ENCODE measurements at places on chromosomes 2 and 18.
A peak's percentile ranks its signal among the peaks of the same experiment; 100 is the strongest.

DNA sequence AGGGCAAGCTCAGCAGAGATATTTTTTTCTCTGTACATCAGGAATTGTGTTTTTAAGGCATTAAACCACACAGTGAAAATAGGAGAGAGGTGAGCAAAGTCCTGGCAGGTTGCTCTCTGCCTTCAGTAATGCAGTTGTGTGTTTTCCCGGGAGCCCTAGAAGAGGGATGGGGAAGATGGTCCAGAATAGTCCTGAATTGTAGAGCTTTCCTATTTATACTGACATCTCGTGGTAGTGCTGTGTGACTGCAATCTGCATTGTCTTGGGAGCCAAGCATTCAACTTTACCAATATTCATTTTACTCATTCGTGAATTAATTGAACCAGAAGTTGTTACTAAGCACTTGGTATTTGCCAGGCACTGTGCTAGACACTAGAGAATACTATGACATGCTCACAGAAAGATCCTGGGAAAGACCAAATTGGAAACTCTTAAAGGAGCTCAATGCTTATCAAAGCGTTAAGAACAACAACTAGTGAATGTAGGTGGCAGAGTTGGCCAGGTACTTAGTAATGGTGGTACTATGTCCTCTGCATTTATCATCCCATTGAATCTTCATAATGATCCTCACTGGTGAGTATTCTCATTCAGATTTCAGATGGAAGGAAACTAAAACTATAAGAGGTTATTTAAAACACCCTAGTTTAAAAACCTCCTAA lies 214.6 kb downstream of the TRIB2 start:
- peak; percentile 53 for DNase-seq

DNA sequence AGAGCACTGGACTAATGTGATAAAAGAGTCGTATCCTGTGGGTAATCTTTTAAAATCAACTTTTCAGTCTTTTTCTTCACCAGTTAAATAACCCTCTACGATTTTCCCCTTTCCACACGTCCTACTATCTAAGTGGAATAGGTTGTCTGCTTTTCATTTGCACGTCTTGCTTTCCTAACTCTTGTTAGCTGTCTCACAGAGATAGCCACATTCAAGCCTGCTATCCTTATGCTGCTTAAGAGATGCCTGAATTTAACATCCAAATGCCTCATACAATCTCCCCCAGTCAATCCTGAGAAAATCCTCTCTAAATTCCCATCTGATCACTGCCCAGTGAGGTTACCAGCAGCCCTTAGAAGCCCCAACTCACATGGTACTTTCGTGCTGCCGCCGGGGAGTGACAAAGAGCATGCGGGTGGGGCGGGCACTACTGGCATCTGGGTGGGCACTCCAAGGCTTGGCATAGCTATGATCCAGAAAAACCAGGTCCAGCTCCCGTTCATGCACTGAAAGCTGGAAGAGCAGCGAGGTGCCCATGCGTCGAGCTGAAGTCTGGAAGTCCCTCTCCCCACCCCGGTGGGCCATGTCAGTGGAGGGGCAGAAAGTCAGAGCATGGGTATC lies 1.5 kb downstream of the KANSL3 start:
- DNase-seq: no peak

- DNase-seq: no peak
Measured at GRCh38 chr2:45839508-45840251, 188.2 kb downstream of the PRKCE start.

DNA sequence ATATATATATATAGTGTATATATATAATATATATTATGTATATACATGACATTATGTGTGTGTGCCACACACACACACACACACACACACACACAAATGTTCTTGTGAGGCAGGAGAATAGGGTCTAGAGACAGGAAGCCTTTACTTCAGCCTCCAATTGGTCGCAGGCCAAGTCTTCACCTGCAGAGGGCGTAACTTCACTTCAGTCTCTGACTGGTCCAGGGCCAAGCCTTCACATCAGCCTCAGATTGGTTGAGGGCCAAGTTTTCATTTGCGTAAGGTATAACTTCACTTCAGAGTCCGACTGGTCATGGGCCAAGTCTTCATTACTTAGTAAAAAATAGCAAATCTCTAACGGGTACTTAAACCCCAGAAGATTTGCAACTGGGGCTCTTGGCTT lies 13.2 kb upstream of the SS18 start:
- peak; percentile 8 for DNase-seq

DNA sequence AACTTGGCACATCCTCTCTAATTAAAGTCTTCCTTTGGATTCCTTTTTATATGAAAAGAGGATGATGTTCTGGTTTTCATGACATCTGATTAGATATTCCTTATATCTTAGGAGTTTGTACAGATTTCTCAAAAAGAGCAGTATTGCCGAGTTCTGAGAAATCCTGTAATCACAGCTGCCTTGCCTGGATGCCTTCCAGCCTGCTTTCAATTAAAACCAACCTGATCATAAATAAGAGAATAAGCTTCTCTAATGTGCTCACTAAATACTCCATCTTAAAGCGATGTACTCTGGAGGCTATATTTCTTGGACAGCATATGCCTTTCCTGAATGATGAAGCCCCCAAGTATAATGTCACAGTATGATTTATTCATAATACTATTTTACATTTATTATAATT lies 1203.8 kb upstream of the PIK3C3 start:
- no peak for DNase-seq

GRCh38 chr2:69933839-69934613 lies 19.1 kb downstream of the MXD1 start:
- DNase-seq: peak; percentile 78

- peak; percentile 90 for DNase-seq
Measured at GRCh38 chr2:219029829-219030165, 11.5 kb downstream of the CFAP65 start.
